SK-N-SH treated with all-trans-retinoic acid at 6 μM for 48 hours (cell line): ENCODE measurements at places on chromosomes 7 and 10.
A peak's percentile ranks its signal among the peaks of the same experiment; 100 is the strongest.

GRCh38 chr10:119478111-119478802, 64.3 kb downstream of the RGS10 start:
- ATAC-seq, result no peak

DNA sequence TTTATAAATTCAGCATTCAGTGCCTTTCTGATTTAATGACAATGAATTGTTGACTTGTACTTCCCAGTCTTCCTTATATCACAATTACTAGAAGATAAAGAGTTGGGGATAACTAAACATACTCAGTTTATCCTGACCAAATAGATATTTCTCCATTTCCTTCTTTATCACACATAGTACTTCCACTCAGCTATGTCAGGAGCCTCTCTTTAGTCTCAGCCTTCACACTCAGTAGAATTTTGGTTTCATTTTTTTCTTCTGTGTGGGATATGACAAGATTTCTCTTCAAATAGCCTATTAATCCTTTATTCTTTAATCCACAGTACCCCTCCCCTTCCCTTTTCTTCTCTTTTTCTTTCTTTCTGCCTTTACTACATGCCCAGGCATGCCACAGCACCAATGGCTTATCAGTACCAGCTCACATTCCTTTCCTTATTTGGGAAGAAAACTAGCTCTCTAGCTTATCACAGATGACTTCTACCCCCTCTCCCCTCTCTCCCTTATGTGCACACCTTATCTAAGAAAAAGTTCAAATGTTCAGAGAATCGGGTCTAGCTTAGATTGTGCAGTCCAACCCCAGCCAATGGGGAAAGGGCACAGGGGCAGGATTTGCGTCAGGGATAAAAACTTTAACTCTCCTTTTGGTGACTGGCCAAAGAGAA, 109.0 kb downstream of the PHF14 start:
- ATAC-seq, result peak; percentile 44

GRCh38 chr10:45456233-45456632, 82.2 kb downstream of the ALOX5 start:
- no peak for ATAC-seq

DNA sequence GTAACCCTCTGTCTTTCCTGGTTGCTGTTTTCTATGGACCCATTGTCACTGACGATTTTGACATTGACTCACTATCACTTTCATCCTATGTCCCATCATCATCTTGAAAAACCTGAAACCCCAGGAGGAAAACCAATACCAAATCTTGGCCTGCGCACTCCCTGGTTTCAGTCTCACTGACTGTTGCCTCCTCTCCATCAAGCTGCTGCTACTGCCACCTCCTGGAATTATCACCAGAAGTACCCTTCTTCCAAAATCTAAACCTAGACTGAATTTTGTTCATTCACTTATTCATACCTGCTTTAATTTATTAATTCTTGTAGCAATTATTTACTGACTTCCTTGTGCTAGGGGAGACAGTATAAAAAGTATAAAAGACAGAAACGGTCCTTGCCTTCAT, 44.5 kb upstream of the ACBD5 start:
- ATAC-seq, result peak; percentile 37; the same call in 1 of the 3 replicates

DNA sequence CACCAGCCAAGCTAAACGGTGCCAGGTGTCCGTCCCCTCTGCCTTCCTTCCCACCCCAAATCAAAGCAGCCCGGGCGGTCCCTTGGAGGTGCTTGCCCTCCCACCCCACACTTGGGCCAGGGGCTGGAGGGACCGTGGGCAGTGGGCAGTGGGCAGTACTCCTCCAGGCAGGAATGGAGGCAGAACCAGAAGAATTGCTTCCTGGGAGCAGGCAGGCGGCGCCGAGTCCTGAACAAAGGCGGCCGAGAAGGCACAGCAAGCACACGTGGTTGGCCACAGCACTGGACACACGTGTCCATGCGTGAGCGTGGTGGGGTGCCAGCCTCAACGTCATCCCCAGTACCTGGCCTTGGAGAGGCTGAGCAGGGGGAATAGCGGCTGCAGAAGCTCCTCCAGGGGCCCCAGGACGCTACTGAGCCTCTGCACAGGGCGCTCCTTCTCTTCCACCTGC, 48.4 kb upstream of the NKX6-2 start:
- no peak for ATAC-seq

GRCh38 chr10:16934461-16934860, 117.2 kb upstream of the RSU1 start:
- ATAC-seq, result no peak

DNA sequence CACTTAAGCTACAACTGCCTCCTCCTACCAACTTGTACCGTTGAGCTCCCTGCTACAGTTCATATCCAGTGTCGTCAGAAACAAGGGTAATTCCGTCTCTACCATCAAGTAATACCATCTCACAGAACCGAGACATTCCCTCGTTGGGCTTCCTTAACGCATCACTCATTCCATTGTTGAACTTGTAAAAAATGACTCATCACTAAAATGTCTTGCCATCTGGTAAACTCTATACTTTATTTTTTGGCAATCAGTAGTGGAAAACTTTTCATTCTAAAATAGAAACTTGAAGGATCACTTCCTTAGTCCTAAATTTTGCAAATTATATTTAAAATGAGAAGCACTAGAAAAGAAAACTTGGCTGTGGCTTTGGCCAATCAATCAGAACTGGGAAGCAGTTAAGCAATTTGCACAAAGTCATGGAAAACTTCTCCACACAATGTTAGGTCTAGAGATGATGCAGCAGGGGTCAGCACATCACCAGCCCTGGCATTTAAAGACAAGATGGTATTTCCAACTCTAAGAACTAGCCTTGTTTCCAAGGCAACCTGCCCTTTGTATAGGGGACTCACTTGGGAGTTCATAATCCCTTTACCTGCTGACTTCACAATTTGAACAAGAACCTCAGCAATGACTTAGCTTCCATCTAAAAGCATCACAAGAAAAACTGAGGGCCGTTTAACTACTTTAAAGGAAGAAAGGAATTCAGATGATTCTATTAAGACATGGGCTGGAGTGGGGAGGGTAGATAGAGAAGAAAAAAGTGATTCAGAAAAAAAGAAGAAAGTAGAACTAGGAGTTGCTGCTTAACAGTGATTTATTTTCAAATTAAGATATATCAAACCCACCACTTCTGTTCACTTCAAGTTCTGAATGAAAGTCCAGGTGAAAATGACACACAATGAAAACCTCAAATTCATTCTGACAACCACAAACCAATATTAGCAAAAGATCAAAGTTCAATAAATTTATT, 288.1 kb downstream of the PARD3 start:
- ATAC-seq, result peak; percentile 89
